ENCODE measurements at places on chromosomes 1 and 21.
A peak's percentile ranks its signal among the peaks of the same experiment; 100 is the strongest.

DNA sequence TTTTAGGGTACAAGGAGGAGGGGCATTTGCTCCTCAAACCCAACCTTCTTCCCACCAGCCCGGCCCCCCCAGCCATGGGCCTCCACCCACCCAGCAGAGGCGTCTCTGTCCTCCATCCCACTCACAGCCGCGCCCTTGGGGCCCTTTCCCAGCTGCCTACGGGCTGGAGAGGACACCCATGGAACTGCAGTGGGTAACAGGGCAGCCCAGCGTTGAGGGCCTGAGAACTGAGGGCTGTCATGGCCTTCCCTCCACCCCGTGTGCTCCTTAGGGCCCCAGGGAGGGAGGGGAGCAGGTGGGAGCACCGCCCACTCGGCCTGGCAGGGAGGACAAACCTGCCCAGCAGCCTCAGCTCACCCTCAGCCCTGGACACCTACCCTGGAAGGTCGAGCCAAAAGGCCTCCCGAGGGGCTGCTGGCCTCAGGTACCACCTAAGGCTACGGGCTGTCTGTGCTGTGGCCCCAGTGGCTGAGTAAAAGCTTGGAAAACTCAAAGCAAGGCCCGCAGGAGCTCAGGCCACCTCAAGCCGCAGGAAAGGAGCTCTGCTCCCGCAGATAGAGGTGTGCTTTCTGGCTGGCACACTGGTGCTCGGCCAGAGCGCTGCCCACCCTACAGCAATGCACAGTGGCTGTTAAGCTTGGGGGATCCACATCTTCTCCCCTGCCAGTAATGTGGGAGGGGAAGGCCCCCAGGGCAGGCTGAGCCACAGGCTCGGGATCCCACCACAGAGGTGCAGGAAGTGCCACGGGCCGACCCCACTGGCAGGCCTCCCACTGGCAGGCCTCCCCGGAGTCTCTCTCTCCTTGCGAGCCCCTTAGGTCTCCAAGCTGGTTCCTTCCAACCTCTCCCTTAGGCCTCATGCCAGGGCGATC, 2.2 kb upstream of the ARHGEF16 start:
- DNase-seq, result no peak

GRCh38 chr21:36992671-36993070, 13.8 kb upstream of the RIPPLY3 start:
- no peak for DNase-seq

DNA sequence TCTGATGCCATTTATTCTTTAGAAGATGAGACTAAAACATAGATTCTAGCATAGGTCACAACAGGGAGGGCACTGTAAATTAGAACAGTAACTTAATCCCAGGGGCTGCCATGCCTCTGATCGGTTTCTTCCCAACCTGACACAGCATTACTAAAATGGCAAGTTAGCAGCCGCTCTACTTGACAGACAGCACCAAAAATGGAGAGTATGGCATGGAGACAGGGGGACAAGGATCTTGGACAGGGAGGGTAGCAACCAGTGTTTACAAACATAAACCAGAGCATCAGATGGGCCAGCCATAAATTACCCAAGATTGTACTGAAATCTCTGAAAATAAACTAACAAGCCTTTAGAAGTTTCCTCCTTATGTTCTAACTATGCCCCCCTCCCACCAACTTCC, 5.9 kb downstream of the DUSP10 start:
- DNase-seq, result no peak

DNA sequence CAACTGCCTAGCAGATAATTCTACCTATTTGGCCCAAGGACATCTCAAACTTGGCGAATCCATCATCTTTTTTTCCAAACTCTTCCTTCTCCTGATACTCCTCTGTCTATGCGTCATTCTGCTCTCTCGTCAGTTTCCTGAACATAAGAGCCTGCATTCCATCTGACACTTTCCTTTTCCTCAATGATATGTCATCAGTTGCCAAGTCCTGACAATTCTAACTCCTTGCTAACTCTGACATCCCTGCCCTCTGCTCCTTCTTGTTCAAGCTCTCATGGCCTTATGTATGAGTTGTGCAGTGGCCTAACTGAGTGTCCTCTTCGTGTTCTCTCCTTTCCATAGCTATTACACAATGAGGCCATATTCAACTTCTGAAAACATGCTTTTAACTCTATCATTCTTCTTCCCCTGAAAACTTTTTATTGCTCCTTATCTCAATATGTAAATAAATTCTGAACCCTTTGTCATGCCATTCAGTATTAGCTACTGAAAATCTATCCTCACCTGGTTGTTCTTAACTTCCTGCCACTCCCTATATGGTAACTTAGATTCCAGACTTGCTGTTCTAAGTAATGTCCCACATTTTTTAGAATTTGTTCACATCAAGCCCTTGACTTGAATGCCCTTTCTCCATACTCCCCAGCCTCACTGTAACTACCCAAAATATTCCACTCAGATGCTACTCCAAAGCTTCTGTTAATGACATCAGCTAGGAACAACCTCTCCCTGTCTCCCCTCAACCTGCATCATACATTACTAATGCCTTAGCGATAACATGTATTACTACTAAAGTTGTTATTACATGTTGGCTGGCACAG, 11.5 kb downstream of the PALMD start:
- DNase-seq, result no peak

DNA sequence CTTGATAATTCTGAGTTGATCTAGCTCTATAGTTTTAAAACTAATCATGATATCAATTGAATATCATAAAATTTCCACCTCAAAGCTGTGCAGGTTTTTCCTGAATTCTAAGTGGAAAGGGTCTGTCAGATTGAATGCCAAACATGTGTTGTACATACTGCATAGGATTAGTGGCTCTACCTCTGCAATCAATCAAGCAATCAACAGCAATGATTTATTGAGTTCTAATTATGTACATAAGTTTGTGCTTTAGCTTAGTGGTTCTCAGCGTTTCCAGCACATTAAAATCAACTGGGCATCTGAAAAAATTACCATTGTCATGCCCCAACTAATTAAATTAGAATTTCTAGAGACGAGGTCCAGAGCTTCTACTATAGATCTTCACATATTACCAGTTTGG, 251.5 kb downstream of the BACH1 start:
- no peak for DNase-seq

- DNase-seq, result no peak
These were observed 64.2 kb downstream of the SERINC2 start for GRCh38 chr1:31476891-31477846.

DNA sequence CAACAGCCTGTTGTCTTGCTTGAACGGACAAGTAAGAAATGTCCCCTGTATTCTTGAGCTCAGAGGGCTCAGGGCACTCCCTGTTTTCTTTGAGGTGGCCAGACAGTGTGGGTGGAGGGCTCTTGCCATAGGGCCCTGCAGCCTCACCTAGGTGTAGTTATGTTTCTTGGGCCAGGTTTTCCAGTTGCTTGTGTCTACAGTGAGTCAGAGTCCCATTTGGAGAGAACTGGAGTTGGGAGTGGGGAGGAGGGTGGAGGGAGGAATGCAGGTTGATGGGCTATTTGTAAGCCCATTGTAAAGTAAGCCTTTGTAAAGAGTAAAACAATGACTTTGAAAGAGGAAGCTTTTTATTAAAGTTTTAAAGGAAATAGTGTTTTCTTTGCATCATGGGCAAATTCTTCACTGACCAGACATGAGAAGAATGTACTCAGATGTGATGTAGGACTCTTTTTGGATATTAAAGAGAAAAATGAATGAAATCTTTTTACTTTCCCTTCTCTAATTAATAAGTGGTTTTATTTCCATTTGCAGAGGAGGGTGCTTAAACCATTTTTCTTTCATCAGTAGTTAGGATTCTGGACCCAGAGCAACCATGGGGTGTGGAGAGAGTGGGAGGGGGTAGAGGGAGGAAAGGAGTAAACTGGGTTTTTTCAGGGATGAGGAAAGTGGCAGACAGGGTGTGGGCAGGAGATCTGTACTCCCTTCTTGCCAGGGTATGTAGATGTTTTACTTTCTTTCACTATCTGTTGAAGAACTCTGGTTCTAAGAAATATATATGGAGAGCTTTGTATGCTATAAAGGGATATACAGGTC, 45.1 kb upstream of the MACF1 start:
- DNase-seq, result no peak

- DNase-seq, result no peak
These were observed 8.6 kb upstream of the NKAIN1 start for GRCh38 chr1:31248276-31248675.

DNA sequence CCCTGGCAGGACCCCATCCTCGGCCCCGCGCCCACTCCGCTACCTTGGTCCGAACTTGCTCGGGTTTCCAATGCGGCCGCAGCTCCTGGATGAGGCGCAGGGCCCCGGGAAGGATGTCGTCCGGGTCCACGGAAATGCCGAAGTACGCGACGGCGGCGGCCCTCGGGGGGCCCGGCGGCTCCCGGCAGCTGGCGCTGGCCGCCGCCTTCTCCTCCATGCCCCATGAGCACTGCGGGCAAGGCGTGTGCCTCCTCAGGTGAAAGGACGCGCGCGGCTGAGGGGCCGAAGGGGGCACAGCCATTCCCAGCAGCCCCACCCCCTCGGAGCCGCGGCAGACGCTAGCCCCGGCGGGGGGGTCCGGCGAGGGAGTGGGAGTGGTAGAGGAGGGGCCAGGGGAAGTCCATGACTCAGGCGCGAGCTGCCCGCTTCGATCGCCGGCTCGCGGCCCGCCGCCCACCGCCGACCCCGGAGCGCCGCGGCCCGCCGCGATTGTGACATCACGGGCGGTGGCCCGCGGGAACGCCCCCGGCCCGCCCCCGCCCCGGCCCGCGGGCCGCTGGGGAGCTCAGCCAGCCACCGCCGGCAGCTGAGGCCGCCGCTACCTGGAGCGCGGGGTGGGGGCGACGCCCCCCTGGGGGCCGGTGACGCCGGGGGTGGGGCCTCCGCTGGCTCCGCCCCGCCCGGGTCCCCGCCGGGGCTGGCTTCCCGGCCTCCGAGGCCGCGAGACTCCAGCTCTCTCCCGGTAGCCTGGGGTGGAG, at the start of gene ETNK2:
ETNK2 (minus strand) TSS at position 493 of the 758 bp plus-strand sequence; CDS start at position 301, 192 bp downstream.
- peak; percentile 40 for DNase-seq

DNA sequence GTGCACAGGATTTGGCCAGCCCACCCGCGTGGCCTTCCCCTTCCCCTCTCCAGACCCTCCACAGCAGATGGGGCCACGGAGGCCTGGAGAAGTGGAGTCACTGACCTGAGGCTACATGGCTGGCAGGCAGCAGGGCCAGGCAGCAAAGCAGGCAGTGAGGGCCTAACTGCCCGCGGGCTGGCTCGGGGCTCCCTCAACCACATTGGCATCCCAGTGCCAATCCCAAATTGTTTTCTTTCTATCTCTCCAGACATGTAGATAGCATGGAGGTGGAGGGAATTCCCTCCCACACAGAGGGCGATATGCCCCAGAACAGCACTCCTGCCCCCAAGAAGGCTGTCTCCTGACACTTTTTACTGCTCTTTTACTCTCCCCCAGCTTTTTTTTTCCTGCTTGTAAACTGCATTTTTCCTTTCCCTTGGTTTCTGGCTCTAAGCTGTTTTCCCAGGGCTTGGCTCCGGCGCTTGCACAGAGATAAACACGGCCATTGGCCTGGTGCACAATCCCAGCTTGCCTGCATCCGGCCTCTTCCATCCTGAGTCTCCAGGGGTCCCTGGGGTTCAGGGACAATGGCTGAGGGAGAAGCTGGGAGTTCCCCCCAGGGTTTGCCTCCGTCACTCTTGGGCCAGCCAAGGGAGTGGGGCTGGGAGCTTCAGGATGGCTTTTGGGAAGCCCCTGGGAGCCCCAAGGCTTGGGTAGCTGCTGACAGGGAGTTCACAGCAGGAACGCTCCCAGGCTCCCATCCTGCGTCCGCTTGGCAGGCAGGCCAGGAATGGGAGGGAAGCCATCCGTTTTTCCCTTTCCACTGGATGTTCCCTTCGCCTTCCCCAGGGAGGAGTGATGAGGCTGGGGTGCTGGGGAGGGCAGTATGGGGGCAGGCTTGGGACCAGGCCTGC, 7.0 kb downstream of the EPHX1 start:
- DNase-seq, result no peak

Measured in stimulated activated naive CD8-positive, alpha-beta T cell treated with anti-CD3 and anti-CD28 coated beads, Interleukin-15, amount 100 ng/mL, for 72 hours (primary cell).